Cortex of kidney (tissue), 1 donor: ENCODE measurements at places on chromosomes 7 and 10.

DNA sequence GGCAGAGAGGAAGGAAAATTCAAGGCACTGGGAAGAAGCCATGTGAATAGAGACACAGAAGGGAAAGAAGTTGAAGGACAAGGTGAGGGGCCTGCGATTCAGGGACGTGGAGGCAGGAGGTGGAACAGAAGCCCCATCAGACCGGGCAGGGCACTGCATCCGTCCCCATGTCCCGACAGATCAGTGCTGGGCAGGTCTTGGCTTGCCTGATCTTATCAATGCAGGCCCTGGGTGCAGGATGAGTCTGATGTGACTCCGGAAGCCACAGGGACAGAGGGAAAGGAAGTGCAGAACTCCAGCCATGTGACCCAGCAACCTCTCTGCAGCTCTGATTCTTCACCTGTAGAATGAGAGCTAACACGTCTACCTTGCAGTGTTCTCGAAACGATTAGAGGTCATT is 136.2 kb upstream of the CTBP2 start:
- DNase-seq = no peak

DNA sequence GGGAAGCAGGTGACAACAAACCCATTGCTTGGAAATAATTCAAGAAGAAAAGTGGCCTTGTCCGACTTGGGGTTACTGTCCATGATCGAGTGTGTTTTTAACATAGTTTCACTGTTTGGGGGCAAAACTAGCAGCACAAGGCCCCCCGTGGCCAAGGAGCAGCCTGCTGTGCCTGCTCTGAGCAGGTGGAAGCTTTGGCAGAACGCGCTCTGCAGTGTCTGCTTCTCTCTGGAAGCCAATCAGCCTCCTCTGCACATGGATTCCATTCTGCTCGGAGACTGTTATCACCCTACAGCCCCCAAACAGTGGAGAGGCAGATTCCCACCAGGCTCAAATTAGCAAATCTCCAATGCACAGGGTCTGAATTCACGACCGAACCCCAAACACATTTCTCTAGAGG is 7.3 kb upstream of the TCERG1L start:
- DNase-seq = no peak

GRCh38 chr7:2307690-2308107 is 6.5 kb downstream of the SNX8 start:
- no peak for DNase-seq

GRCh38 chr10:79627075-79627474 is 16.3 kb downstream of the SFTPA1 start:
- no peak for DNase-seq

DNA sequence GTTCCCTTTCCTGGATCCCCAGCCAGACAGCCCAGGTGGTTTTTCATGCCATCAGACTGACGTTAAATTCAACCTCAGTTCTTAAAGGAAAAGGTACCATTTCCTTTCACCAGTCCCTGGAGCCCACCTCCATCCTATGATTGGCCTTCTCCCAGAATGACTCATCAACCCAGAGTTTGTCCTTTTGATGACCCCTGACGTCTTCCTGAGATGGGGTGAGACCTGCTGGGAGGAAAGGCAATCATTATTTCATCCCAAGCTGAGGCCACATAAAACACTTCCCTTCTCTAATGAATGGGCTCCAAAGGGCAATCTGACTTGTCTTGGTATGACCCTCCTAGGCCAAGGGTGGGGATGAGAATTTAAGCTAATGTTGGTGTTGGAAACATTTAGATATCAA is 750.7 kb downstream of the SUGCT start:
- no peak for DNase-seq

- no peak for DNase-seq
Measured at GRCh38 chr10:71975087-71975870, 11.1 kb downstream of the CHST3 start.

DNA sequence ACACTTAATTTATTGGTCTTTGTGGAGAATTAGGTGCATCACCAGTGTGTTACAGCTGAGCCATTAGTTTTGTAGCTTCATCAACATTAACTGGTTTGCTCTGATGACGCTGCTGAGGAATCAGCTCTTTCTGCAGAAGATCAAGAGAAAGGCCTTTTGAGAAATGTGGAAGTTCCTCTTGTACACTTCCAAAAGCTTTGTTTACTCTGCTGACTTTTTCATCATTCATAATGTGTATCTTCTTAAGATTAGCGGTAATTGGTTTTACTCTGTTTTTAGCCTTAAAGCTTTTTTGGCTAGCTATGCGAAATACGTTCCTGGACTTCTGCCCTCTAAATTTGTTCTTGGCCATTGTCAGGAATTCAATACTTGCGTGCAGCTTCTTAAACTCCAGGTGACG is 8.2 kb upstream of the PHYH start:
- DNase-seq = no peak

- no peak for DNase-seq
Measured at GRCh38 chr7:121774563-121774962, 98.4 kb upstream of the PTPRZ1 start.
